ENCODE measurements at places on chromosomes 2 and 18.

- DNase-seq: no peak
Measured at GRCh38 chr2:241635756-241636155, 1.2 kb downstream of the THAP4 start.

DNA sequence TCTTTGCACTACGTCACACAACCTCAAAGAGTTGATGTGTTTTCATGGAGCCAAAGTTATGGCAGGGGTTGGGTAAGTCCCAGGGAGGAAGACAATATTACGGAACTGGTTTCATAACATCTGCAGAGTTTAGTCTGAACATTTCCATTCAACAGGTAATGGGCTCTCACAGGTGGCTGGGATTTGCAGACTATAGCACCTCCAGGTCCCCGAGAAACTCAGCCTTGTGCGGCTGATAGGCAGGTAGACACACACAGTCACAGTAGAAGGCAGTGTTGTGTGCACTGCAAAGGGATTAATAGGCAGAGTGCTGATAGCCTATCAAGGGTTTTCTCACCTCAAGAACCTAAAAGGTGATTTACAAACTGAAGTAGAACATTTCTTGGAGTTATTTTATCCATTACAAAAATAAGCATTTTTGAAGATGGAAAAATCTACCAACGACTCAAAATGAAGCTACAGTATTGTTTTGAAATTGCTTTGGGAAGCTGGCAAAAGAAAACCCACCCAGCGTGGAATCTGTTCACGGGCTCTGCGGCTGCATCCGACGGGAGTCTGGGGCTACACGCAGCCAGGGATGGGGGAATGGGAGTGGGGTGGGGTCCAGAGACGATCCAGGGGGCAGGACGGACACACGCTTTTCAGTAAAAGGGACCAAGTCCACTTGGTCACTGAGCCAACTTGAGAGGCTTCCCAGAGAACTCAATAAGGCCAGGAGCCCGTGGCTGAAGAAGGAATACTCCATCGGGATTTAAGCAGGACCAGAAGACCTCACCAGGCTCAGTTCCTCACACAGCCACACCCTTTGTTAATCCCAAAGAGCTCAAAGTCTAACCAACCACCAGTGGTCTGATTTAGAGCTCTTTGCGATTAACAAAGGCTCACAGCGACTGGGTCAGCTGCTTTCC is 82.9 kb downstream of the CHRNA1 start:
- peak; percentile 42 for DNase-seq

- DNase-seq: no peak
Measured at GRCh38 chr2:68465081-68465916, 1.8 kb downstream of the FBXO48 start.

DNA sequence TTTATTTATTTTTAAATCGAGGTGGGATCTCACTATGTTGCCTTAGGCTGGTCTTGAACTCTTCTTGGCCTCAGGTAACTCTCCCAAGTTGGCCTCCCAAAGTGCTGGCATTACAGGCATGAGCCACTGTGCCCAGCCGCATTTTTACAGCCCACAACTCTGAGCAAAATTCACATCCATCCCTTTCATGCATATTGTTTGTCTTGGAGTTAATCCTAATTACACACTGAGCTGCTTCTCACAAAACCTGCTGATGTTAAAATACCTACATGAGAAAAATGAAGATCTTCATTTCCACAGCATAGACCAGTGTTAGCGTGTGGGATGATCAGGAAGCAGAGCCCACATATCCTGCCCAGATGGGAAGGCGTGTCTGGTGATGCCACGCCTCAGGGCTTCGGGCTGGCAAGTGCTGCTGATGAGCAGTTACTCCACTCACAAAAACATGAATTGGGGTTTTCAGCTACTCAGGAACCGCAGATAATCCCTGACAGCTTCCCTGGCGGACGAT is 14.6 kb downstream of the ITGB1BP1 start:
- no peak for DNase-seq

- no peak for DNase-seq
Measured at GRCh38 chr2:137091704-137092103, 326.4 kb downstream of the THSD7B start.

- DNase-seq: peak; percentile 78
Measured at GRCh38 chr2:133817680-133818566, 249.7 kb upstream of the NCKAP5 start.

- DNase-seq: no peak
Measured at GRCh38 chr2:206572725-206573124, 69.6 kb upstream of the FAM237A start.

- DNase-seq: no peak
Measured at GRCh38 chr18:61658431-61658830, 234.4 kb downstream of the RNF152 start.

GRCh38 chr18:61870151-61870550 is 22.7 kb downstream of the RNF152 start:
- no peak for DNase-seq

DNA sequence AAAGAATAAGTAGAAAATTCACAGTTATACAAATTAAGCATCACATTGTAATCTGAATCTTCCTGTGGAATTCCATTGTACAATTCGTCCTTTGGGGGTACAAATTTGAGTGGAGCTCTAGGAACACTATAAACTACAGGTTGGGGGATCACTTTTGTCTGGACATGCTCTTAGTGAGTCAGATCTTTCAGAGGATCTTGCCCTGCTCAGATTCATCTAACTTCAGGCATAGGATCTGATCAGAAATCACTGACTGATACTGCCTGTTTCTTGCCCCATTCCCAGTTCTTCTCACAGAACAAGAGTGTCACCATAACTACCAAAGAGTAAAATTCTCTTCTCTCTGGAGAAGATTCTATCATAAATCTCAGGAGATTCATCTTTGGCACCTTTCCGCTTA is 10.7 kb upstream of the VSNL1 start:
- DNase-seq: no peak

DNA sequence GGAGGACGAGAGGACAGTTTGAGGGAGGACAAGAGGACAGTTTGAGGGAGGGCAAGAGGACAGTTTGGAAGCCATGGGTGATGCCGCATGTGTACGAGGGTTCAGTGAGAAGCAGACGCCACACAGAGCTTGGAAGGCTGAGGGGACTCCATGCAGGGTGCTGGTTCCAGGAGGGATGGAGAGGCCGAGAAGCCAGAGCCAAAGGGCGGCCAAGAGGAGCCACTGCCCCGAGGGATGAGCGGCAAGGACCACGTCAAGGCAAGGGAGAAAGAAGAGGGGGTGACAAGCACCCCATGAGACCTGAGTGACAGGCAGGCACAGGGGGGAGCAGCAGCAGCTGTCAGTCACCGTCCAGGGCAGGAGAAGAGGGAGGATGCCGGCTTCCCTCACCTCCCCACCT is 385.7 kb upstream of the MYT1L start:
- DNase-seq: no peak

DNA sequence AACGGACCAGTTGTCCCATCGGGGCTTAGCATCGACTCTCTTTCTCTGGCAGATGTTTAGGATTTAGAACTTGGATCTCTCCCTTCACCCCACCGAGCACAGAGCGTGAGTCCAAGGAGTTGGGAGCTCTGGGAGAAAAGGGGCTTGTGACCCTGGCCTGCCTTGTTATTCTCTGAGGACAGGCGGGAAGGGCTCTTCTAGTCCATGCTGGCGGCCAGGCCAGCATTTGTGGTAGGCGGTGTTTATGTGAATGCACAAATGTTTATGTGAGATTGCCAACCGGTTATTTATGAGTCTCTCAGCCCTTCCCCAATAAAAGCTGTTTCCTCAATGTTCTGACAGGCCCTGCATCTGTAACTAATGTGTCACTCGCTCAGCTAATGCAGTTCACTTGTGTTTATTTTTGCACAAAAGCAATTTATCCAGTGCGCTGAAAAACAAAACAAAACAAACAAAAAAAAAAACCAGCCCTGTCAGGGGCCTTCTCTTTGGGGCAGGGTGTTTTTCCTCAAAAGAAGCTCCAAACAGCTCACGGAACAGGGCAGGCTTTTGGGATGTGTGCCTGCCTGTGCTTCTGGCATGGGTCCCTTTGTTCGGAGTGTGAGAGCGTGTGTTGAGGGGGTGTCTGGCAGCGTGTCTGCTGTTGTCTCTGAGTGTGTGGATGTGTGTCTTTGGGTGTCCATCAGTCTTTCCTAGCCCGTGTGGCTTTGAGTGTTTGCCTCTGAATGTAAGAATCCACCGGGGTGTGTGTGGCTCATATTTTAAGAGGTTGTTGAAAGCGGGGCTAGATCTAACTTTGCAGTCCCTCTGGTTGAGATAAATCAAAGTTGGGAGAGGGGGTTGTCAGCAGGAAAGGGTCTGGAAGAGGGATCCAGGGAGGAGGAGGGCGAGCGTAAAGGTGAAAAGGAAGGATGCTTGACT is 52.8 kb upstream of the HAAO start:
- DNase-seq: no peak

DNA sequence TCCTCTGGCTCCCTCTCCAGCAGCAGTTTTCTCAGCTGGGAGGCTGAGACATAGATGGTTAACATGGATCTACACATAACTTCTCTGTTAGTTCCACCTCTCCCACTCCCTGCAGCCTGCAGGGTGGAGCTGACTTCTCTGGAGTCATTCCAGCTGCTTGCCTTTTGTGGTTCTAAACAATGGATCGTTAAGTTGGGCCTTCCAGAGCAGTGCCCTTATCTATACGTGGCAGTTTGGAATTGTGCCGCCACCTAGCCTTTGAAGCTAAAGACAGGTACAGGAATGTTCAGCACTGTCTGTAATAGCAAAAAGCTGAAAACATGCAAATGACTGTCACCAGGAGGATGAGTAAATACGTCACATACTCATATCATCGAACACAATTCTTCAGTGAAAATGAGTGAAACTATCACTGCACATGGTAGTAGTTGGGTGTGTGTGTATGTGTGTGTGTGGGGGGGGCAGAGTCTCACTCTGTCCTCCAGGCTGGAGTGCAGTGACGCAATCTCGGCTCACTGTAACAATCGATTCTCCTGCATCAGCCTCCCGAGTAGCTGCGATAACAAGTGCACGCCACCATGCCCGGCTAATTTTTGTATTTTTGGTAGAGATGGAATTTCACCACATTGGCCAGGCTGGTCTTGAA is 50.3 kb downstream of the SH2D6 start:
- DNase-seq: peak; percentile 58

- DNase-seq: no peak
Measured at GRCh38 chr2:16255120-16255519, 314.8 kb downstream of the MYCN start.

DNA sequence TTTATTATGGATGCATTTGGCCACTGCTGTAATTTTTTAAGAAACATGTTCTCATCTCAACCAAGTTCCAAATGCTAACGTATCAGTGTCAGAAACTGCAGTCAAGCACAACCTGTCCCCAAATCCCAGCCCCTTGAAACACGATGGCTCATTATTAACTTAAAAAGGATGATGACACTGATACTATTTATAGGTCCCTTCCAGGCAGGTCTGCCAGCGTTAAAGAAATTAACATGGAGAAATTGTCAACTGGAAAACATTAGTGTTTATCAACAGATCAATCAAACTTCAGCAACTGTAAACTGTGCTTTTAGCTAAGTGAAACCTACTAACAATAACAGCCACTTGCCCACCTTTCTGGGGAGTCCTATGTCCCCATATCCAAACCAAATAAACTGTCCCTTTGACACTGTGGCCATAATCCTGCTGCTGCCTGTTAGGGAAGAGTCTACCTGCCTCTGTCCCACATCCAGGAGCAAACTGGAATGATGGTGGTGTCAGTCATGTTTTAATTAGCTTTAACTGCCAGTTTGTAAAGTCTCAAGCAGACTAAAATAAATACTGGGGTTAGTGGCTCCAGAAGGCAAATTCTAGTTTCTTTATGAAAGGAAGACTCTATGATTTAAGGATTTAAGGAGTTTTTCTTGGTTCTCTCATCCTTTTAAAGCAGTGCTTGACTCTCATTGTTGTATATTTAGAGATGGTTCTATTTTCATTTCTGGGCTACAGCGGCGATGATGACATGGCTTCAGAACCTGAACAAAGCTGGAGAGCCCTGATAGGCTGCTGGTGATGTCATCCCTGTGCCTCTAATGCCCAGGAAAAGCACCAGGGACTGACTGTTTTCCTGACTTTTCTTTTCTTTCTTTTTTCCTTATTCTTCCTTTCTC is 583.6 kb upstream of the PIK3C3 start:
- DNase-seq: peak; percentile 44

GRCh38 chr2:101230541-101231001 is 22.1 kb upstream of the CNOT11 start:
- DNase-seq: no peak

DNA sequence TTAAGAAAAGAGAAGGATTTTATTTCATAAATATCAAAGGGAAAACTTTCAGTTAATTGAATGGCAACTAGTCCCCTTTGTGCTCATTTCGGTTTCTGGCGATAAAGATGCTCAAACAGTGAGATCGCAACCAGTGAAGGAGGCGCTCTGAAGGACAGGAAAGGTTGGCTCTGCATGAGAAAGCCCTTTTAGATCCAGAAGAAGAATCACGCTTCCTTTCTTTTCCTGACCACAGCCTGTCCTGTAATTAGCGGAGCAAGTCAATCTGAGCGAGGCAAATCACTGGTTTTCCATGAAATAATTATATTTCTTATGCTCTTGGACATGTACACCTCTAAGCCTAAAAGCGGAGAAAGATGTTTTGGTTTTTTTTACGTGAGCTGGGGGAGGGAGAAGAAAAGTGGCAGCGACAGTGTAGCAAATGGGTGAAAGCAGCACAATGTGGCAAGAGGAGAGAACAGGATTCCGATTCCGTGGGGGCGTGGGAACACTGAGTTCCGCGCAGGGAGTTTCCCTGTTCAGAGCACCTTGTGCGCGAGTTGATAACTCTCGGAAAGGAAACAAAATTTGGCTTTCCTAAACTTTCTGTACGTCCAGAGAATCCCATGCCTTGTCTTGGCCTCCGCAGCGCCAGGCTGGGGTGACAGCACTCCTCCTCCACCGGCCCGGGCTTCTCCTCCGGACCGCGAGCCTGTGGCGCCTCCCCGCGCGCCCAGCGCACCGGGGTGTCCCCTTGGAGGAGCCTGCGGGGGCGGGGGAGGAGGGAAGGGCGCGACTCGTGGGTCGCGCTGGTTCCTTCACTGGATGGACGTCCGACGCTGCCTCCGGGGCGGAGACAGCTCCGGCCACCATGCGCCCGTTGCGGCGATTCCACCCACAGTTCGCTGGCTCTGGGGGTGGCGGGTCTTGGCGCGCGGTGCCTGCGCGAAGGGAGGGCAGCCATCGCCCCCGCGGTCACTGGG is 620 bp upstream of the SLC9A2 start:
- DNase-seq: peak; percentile 56
